ENCODE measurements at places on chromosomes 16 and 17.

DNA sequence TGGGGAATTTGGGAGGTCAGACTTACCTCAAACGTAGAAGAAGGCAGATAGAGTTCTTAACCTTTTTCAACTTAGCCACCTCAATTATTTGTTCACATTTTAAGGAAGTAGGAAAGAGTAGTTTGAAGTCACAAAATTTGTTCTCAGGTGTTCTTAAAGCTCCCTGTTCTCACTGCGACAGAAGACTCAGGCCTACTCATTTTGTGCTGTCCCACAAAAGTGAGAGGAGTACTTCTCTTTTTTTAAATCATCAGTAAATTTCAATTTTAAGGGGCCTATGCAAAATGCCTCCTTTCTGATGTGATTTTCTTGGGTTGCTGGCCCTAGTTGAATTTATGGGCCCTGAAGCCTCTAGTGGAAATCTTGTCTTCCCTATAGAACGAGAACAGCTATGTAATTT is 133.4 kb downstream of the MAP2K6 start:
- DNase-seq, result no peak

DNA sequence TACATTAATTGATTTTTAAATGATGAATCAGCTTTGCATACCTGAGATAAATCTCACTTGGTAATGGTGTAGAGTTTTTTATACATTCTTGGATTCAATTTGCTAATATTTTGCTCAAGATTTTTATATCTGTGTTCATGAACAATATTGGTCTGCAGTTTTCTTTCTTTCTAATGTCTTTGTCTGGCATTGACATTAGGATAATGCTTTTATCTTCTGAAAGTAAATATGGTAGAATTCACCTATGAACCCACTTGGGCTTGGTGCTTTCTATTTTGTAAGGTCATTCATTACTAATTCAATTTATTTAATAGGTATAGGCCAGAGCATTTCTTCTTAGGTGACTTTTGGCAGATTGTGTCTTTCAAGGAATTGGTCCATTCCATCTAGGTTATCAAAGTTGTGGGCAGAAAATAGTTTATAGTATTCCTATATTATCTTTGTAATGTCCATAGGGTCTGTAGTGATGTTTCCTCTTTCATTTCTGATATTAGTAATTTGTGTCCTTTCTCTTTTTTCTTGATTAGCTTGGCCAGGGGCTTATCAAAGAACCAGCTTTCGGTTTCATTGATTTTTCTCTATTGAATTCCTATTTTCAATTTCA is 45.6 kb downstream of the NACA2 start:
- no peak for DNase-seq

GRCh38 chr17:12924614-12925013 is 93.2 kb downstream of the ELAC2 start:
- DNase-seq, result no peak

DNA sequence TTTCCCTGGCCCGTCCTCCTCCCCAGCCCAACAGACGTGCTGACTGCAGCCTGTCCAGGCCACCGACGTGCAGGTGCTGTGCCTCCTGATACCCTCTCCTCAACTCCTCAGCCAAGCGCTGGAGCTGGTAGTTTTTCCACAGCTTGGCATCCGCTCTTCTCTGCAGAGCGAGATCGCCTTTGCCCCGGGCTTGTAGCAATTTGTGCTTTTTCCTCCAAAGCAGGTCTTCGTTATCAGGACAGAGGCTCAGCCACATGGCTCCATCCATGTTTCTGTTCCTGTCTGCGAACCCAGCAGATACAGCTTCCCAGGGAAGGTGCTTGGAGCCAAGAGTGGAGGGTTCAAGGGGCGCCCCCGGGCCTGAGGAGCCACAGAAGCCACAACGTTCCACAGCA is 10.9 kb downstream of the CEP295NL start:
- DNase-seq, result no peak

DNA sequence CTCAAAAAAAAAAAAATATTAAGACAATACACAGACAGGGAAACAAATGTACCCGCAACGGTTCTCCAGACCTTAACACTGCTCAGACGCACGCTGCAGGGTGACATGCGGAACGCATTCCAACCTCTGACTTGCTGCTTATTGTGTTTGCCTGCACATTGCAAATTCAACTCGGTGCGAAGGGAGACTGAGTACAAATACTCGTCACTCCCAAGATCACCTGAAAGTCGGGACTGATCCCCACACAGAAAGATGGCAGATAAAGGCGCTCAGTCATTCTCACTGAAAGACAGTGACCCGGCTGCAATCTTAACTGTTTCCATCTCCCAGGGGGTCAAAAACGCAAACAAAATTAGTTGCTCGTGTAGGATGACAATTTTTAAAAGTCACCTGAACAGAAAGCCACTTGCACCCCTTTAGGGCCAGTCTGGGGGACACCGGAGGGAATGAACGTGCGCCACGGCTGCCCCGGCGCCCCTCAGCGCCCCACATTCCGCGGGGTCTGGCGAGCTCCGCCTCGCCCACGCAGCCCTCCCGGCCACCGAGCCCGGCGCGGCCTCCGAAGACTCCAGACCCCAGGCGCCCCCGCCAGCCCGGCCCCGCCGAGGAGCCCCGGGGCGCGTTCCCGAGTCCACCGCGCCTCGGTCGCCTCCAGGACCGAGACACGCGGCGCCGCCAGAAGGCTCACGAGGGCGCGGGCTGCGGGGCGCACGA is 589 bp downstream of the CLCN7 start:
- DNase-seq, result no peak

DNA sequence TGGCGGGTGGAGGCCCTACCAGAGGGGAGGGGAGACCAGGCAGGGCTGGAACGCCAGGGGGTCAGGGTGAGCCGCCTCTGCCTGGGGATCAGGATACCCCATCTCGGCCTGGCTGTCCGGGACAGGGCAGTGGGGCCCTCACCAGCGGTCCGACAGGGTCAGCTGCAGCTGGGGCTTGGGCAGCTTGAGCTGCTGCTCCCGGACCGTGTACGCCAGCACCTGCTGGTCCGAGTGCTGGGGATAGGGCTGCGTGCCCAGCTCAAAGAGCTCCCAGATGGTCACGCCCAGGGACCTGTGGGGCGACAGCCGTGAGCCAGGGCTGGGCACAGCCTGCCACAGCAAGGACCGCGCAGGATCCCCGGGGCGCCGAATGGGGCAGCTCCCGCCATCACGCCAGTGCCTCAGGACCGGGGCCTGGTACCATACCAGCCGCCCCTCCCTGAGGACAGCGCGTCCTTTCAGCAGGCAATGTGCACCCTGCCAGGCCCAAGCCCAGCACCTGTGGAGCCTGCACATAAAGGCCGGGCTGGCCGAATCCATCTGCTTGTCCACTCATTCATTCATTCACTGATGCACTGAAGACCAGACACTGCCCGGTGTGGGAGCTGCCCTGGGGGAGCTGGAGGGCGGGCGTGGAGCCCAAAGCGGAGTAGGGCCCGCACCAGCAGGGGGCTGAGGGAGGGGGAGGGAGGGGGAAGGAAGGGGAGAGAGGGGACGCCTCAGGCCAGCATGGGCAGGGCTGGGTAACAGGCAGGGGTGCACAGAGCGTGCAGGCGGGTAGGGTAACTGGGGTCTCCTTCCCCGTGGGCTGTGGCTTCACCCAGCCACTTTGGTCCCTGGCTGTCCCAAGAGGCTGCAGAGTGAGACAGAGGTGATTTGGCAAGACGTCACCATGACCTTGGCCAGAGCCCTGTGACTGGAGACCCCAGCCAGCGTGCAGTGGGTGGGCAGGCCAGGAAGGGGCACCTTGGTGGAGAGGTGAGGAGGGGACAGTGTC is 42.0 kb upstream of the PVALEF start:
- no peak for DNase-seq

DNA sequence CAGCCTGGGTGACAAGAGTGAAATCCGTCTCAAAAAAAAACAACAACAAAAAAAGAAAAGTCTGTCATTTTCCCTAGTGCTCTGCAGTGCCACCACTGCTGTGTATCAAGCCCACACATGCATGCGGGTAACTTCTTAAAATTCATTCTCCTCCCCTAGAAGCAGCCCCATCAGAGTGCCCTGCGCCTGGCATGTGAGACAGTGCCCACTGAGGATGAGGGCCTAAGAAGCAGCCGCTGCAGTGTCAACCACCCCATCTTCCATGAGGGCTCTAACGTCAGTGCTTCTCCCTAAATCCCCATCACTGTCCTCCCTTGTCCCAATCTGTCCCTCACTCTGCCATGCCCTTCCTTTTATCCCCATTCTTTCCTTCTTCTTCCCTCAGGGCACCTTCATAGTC is 10.2 kb downstream of the COX6A2 start:
- no peak for DNase-seq

DNA sequence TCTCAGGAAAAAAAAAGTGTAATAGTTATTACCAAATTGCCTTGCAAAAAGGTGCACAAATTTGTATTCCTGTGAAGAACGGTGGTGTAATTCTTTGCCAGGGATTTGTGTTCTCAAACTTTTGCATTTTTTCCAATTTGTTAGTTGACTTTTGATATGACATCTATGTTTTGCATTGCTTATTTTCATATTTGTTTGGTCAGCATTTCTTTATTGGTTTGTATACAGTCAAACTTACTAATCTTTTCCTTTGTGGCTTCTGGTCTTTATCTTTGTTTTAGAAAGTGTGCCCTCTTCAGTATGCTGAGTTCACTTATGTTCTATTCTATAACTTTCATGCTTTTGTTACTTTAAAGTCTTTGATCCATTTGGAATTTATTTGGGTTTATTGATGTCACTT is 226.2 kb upstream of the ZFHX3 start:
- no peak for DNase-seq

- no peak for DNase-seq
Measured at GRCh38 chr17:29038085-29038795, 4.7 kb upstream of the PIPOX start.

DNA sequence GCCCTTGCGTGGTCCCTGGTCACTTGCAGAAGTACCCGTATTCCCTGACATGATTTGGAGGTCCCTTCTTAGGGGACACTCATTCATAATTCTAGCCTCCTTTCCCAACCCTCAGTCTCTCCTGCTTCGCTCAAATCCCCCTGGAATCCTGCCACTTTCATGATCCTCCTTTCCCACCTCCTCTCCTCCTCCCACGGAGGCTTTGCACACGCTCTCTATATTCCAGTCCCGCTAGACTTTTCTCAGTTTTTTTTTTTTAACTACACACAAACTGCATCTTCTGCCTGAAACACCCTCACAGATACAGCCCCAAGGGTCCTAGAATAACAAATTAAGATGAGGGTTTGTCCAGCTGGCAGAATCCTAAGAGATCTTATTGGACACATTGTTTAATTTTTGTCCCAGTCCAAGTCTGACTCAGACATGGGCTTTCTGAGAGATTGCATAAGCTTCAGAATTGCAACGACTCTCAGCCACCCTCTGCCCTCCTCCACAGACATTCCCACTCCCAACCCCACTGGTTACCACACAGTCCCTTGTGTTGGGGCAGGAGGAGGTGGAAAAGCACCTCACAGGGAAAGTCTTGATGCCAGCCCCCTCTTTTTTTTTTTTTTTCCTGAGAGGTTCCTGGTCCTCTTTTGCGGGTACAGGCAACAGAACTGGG is 739.5 kb upstream of the EEF2KMT start:
- no peak for DNase-seq

DNA sequence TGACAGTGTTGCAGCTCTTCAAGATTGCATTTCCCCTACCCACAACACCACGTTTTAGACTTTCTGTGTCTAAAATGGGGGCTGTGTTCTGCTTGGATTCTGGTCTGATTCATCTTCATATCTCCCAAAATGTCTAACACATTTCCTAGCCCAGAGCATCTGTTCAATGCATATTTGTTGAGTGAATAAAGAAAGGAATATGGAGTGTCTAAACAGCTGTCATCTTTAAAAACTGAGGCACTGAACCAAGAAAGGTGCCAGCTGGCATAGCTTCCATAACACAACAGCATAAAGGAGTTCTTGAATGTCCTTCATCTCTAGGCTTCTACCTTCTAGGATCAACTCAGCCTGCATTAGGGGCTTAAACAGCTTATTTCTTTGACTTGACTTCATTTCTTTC is 67.4 kb downstream of the CDH11 start:
- DNase-seq, result no peak

DNA sequence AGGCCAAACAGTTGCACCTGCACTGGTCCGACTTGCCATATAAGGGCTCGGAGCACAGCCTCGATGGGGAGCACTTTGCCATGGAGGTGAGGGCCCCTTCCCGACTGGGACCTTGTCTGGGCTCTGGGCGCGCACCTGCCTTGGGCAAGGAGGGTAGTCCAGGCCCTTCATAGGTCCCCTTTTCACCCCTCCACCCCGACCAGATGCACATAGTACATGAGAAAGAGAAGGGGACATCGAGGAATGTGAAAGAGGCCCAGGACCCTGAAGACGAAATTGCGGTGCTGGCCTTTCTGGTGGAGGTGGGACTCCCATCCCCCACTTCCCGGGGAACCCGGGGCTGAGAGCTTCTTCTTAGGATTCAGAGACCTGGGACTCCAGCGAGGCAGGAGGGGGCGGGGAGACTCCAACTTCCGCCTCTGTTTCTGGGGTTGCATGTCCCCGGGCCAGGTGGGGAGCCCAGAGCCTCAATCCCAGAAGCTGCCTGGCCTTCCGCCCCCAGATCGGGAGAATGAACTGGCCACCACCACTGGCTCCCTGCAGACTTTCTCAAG is 7.8 kb downstream of the CA4 start:
- no peak for DNase-seq

Data from stimulated activated CD8-positive, alpha-beta memory T cell treated with anti-CD3 and anti-CD28 coated beads, Interleukin-7, amount 100 ng/mL, for 4 hours (primary cell).